ENCODE measurements at places on chromosomes 5 and 9. TPM values are rescaled to one million over a fixed set of nuclear protein-coding genes. Genes with fewer than 3 reads are reported as not detected.

DNA sequence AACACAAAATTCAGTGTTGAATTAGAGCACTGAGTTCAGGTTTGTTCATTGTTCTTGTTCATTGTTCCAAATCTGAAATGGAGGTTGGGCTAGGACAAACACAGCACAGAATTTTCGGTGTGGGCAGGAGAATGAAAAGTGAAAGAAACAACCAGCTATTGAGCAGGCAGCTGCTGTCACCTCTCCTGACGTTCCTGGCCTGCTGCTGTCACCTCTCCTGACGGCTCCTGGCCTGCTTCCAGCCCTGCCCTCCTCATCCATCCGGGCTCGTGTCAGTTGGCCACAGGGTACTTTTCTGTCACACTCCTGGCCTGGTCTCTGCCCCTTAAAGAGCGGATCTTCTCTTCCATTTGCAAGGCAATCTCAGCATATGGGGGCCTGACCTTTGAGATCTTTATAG is 45.2 kb upstream of the CKMT2 start:
- no peaks in the 10 kb centered on the region for H3K27me3 ChIP-seq
- H3K27ac ChIP-seq: peak overlapping the region; percentile 88
- peaks cover 24% of the 10 kb centered on the region for H3K4me1 ChIP-seq

DNA sequence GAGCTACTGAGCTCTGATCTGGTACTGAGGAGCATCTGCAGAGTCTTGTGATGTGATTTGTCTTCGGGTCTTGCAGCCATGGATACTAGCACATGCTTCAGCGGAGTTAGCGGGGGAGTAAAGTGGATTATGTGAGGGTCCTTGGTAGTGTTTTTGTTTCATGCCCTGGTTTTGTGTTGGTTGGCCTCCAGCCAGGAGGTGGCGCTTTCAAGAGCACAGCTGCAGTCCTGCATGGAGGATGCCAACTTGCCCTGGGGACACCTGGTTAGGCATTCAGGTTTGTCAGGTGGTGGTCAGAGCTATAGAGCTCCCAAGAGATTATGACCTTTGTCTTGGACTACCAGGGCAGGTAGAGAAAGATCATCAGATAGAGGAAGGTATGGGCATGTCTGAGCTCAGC is 185.8 kb upstream of the CDH6 start:
- H3K36me3 ChIP-seq: no peaks in the 10 kb centered on the region
- H3K27ac ChIP-seq: no peak overlapping the region
- no peaks in the 10 kb centered on the region for H3K27me3 ChIP-seq
- no peaks in the 10 kb centered on the region for H3K4me1 ChIP-seq
- no peak for DNase-seq

- no peak overlapping the region for H3K4me3 ChIP-seq
- DNase-seq: no peak
- H3K27me3 ChIP-seq: peaks cover 8% of the 10 kb centered on the region
- no peak overlapping the region for H3K27ac ChIP-seq
Measured at GRCh38 chr9:134101623-134102149, 33.9 kb upstream of the BRD3 start.

DNA sequence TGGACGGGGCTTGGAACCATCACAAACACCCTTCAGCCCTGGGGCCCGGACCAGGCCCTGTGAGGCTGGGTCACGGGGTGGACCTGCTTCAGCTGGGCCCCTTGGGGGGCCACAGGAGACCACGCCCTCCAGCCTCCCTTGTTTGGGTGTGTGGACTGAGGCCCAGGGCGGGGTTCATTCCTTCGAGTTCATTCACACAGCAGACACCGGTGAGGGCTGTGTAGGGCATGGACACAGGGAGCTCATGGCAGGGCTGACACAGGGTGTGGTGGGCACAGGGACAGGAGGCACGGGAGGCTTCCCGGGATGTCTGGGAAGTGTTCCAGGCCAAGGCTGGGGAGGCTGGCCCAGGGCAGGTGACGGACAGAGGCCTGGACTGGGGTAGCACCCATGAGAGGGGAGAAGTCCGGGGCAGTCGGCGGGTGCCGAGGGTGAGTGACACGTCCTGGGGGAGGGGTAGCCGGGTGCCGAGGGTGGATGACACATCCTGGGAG is 8.9 kb downstream of the DNLZ start:
- no peak for DNase-seq
- no peak overlapping the region for H3K27ac ChIP-seq
- H3K4me3 ChIP-seq: no peak overlapping the region
- no peaks in the 10 kb centered on the region for H3K27me3 ChIP-seq
- no peaks in the 10 kb centered on the region for H3K4me1 ChIP-seq

DNA sequence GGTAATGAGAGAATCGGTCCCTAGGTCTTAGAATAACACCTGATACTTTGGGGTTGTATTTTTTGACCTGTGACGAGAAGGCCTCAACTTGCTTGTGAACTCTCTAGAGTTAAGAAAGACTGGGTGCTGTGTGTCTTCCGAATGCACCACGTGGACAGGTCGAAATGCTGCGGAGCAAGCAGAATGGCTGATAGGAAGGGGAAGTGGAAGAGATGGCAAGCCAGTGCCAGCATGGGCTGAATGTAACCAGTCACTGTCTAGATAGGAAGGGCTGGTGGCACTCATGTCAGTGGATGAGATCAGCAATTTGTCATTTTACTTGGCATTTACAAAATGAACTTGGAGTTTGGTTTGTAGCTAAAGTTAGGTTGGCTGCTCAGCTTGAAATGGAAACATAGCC is 5.6 kb downstream of the OTULINL start:
- no peak for DNase-seq
- peaks cover 73% of the 10 kb centered on the region for H3K4me1 ChIP-seq
- H3K27ac ChIP-seq: no peak overlapping the region

GRCh38 chr5:171610686-171611085 is 174.9 kb upstream of the SMIM23 start:
- no peaks in the 10 kb centered on the region for H3K36me3 ChIP-seq
- peaks cover 12% of the 10 kb centered on the region for H3K27me3 ChIP-seq
- DNase-seq: no peak
- H3K4me3 ChIP-seq: no peak overlapping the region
- H3K4me1 ChIP-seq: no peaks in the 10 kb centered on the region

GRCh38 chr5:37554938-37555337 is 175.8 kb downstream of the WDR70 start:
- no peak overlapping the region for H3K27ac ChIP-seq
- no peak for DNase-seq
- peaks cover 9% of the 10 kb centered on the region for H3K36me3 ChIP-seq
- no peak overlapping the region for H3K4me3 ChIP-seq

GRCh38 chr5:53362521-53362941 is 117.9 kb upstream of the FST start:
- H3K4me1 ChIP-seq: no peaks in the 10 kb centered on the region
- no peaks in the 10 kb centered on the region for H3K36me3 ChIP-seq
- DNase-seq: no peak
- no peak overlapping the region for H3K27ac ChIP-seq
- peaks cover 2% of the 10 kb centered on the region for H3K27me3 ChIP-seq
- no peak overlapping the region for H3K4me3 ChIP-seq

- H3K27me3 ChIP-seq: no peaks in the 10 kb centered on the region
- no peak overlapping the region for H3K27ac ChIP-seq
- DNase-seq: no peak
- H3K4me1 ChIP-seq: no peaks in the 10 kb centered on the region
- H3K36me3 ChIP-seq: no peaks in the 10 kb centered on the region
Measured at GRCh38 chr5:15719784-15720183, 219.8 kb downstream of the FBXL7 start.

GRCh38 chr9:108467653-108468324 is 388.0 kb downstream of the ACTL7B start:
- DNase-seq: no peak
- H3K27ac ChIP-seq: no peak overlapping the region
- peaks cover 2% of the 10 kb centered on the region for H3K27me3 ChIP-seq
- no peak overlapping the region for H3K4me3 ChIP-seq

DNA sequence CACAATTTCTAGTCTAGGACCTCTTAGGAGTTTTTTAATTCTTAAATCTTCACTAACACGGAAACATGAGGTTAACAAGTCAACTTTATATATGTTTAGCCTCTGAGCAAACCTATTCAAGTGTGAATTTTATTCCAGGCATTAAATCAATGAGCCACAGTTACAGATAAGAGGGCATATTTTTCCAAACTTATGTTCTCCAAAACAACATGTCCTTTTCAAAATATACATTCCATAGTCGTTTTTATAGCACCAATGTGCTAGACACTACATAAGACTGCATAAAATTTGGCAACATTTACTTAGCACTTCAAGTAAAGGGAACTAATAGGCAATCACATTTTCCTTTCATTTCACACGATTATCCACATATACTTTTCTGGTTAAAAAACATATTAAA is 6.5 kb downstream of the TMEM245 start:
- no peaks in the 10 kb centered on the region for H3K27me3 ChIP-seq
- H3K4me3 ChIP-seq: no peak overlapping the region
- peaks cover 15% of the 10 kb centered on the region for H3K36me3 ChIP-seq
- H3K4me1 ChIP-seq: peaks cover 56% of the 10 kb centered on the region
- DNase-seq: no peak

DNA sequence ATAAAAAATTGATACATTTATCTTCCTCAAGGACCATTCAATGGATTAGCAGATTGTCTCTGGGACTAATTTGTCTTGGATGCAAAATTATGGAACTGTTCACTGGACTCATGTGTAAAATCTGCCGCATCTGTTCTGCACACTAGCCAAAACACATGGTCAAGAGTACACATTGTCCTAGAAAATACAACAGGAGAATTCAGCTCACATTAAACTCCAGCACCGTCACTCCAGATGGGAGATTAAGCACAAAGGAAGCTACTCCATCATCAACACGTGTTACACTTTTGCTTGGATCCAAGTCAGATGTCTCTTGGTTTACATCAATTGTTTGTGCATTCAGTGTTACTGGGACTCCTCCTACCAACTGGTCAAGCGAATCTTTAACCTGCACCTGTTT is 28.8 kb downstream of the C5 start:
- peaks cover 3% of the 10 kb centered on the region for H3K27me3 ChIP-seq
- DNase-seq: no peak
- H3K4me3 ChIP-seq: no peak overlapping the region
- H3K27ac ChIP-seq: no peak overlapping the region
- H3K36me3 ChIP-seq: no peaks in the 10 kb centered on the region
- H3K4me1 ChIP-seq: no peaks in the 10 kb centered on the region

DNA sequence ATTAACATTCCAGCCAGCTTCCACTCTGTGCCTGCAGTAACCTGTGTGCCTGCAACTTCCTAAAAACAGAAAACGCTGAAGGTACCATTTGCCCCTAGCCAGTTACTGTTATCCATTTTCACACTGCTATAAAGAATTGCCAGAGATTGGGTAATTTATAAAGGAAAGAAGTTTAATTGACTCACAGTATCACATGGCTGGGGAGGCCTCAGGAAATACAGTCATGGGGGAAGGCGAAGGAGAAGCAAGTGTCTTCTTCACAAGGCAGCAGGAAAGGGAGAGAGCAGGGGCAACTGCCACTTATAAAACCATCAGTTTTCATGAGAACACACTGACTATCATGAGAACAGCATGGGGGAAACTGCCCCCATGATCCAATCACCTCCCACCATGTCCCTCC is 31.2 kb downstream of the PTCD2 start:
- no peak for DNase-seq
- H3K4me3 ChIP-seq: no peak overlapping the region
- no peaks in the 10 kb centered on the region for H3K27me3 ChIP-seq

- H3K27ac ChIP-seq: peak overlapping the region; percentile 87
- DNase-seq: no peak
- H3K4me3 ChIP-seq: peak overlapping the region; percentile 70
- H3K36me3 ChIP-seq: no peaks in the 10 kb centered on the region
- peaks cover 63% of the 10 kb centered on the region for H3K4me1 ChIP-seq
Measured at GRCh38 chr5:134103998-134104654, 10.4 kb upstream of the TCF7 start.

DNA sequence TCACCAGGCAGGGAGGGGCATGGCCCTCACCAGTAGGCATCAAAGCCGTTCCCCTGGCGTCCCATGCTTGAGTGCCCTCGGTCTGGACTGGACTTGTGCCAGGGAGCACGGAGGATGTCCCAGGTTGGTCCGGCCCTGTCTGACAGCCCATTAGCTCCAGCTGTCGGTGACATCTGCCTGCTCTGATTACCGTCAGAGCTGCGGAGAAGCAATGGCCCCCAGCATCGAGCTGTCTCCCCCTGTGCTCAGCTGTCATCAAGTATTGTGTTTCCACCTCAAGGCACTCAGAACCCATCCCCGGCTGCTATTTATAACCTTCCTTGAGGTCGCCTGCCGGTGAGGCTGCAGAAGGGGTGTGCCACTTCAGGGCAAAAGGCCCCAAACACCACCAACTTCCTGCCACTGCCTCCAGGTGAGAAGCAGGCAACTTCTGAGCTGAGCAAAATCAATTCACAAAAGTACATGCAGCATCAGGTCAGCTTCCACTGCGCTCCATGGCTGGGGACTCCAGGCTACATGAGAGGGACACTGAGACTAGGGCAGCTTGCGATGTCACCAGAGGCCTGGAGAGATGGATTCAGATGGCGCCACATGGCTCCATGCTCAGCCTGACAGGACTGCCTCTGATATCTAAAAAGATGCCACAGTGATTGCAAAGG is 142.7 kb downstream of the C5orf15 start:
- H3K4me1 ChIP-seq: peaks cover 35% of the 10 kb centered on the region
- H3K36me3 ChIP-seq: no peaks in the 10 kb centered on the region
- peak overlapping the region; percentile 41 for H3K4me3 ChIP-seq
- peak overlapping the region; percentile 70 for H3K27ac ChIP-seq
- peak; percentile 63 for DNase-seq

GRCh38 chr9:113299800-113300292 is 3.3 kb downstream of the RNF183 start:
- H3K27me3 ChIP-seq: peaks cover 16% of the 10 kb centered on the region
- no peak for DNase-seq
- H3K36me3 ChIP-seq: no peaks in the 10 kb centered on the region
- H3K4me3 ChIP-seq: no peak overlapping the region

DNA sequence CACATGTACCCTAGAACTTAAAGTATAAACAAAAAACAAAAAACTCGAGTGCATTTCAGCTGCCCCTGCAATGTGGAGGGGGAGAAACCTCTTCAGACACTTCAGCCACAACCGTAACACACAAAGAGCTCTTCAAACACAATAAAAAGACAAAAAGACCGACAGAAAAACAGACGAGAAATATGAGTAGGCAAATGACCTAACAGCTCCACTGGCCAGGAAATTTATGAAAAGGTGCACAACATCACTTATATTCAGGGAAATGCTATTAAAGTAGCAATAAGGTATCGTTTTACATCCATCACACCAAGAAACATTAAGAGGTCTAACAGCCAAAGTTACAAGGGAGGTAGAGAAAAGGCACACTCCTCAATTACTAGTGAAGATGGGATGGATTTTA is 6.2 kb downstream of the ZBED3 start:
- H3K27me3 ChIP-seq: no peaks in the 10 kb centered on the region
- no peak for DNase-seq
- H3K27ac ChIP-seq: no peak overlapping the region
- no peak overlapping the region for H3K4me3 ChIP-seq
- H3K4me1 ChIP-seq: peaks cover 1% of the 10 kb centered on the region
- H3K36me3 ChIP-seq: peaks cover 6% of the 10 kb centered on the region

IFNA13 gene
- total RNA-seq: not detected

PCDHGA10 gene
- total RNA-seq: not detected

GRXCR2 gene
- total RNA-seq: not detected

FNIP1 gene
- 31.7 TPM for total RNA-seq

CNOT6 gene
- 43.3 TPM for total RNA-seq

PCDHA1 gene
- total RNA-seq: not detected

UBE2QL1 gene
- not detected for total RNA-seq

TICAM2 gene
- total RNA-seq: 1.8 TPM

CARTPT gene
- not detected for total RNA-seq

SLC6A19 gene
- not detected for total RNA-seq

Measured in activated naive CD8-positive, alpha-beta T cell treated with anti-CD3 and anti-CD28 coated beads, Interleukin-2, amount 10 ng/mL, durations not matched to agents 7 days and 5 days (primary cell).